ENCODE measurements at places on chromosomes 4 and X.

GRCh38 chr4:106063009-106063408, 167.7 kb downstream of the NPNT start:
- H3K27me3 ChIP-seq: no peaks in the 10 kb centered on the region
- no peak overlapping the region for H3K27ac ChIP-seq
- no peaks in the 10 kb centered on the region for H3K36me3 ChIP-seq
- no peaks in the 10 kb centered on the region for H3K4me1 ChIP-seq
- no peak overlapping the region for H3K4me3 ChIP-seq
- no peak for DNase-seq

- no peak overlapping the region for H3K27ac ChIP-seq
- H3K36me3 ChIP-seq: no peaks in the 10 kb centered on the region
- no peak for DNase-seq
- no peaks in the 10 kb centered on the region for H3K4me1 ChIP-seq
These were observed 206.7 kb downstream of the FRMPD4 start for GRCh38 chrX:12344954-12345353.

- no peak for DNase-seq
- H3K27ac ChIP-seq: peak overlapping the region; percentile 23
- H3K4me3 ChIP-seq: no peak overlapping the region
- peaks cover 31% of the 10 kb centered on the region for H3K36me3 ChIP-seq
These were observed 124.0 kb downstream of the UBE2K start for GRCh38 chr4:39821951-39822350.

DNA sequence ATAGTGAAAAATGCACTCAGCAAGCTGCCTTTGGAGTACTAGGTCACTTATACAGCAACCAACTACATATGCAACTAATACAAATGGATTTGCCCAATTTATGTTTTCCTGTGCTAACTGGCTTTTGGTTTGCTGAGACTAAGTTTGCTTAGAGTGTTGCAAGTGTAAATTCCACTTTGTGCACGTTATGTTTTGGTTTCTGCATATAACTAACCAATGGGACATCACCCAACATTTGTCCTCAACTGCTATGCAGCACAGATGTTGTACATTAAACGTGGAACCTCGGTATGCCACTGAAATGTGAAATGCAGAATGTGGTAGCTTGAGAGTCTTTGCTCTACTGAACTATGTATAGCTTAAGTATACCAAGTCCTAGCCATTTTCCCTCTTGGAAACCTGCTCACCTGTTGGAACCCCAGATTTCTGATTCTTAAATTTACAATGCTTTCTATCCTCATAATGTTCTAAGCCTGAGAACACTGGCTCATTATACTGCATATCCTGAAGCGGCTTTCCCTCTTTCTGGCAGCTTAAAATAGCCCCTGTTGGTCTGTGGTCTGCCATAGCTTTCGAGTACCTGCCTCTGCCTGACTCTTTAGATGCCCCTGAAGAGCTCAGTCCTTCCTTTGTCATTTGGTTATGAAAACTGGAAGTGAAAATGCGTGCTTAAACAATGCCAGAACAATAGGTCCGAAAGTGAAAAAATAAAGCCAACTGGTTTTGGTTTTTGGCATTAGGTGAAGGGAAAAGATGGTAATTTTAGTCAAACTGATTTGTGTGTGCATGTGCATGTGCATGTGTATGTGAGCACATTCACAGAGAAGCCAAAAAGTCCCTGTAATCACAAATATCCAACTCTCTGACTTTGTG, 158.0 kb downstream of the SH2D1A start:
- H3K4me3 ChIP-seq: no peak overlapping the region
- DNase-seq: no peak
- no peak overlapping the region for H3K27ac ChIP-seq

DNA sequence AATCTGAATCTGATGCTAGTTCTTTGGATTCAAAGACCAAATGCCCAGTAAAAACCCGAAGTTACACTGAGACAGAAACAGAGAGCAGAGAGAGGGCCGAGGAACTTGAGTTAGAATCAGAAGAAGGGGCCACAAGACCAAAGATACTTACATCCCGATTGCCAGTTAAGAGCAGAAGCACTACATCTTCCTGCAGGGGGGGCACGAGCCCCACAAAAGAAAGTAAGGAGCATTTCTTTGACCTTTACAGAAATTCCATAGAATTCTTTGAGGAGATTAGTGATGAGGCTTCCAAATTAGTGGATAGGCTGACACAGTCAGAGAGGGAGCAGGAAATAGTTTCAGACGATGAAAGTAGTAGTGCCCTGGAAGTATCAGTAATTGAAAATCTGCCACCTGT, 309.3 kb downstream of the ANK2 start:
- peaks cover 17% of the 10 kb centered on the region for H3K4me1 ChIP-seq
- no peak overlapping the region for H3K27ac ChIP-seq
- H3K4me3 ChIP-seq: no peak overlapping the region
- no peak for DNase-seq
- H3K36me3 ChIP-seq: no peaks in the 10 kb centered on the region
- H3K27me3 ChIP-seq: no peaks in the 10 kb centered on the region

GRCh38 chr4:37827802-37828321, 1.4 kb downstream of the PGM2 start:
- H3K4me3 ChIP-seq: peak overlapping the region; percentile 98
- H3K36me3 ChIP-seq: peaks cover 26% of the 10 kb centered on the region
- H3K27me3 ChIP-seq: no peaks in the 10 kb centered on the region
- H3K27ac ChIP-seq: peak overlapping the region; percentile 86
- DNase-seq: no peak

- peaks cover 50% of the 10 kb centered on the region for H3K4me1 ChIP-seq
- H3K27ac ChIP-seq: no peak overlapping the region
- H3K36me3 ChIP-seq: peaks cover 12% of the 10 kb centered on the region
- H3K27me3 ChIP-seq: no peaks in the 10 kb centered on the region
These were observed 73.8 kb downstream of the FBXW7 start for GRCh38 chr4:152462047-152462446.

GRCh38 chrX:124413244-124413643, 66.9 kb downstream of the SH2D1A start:
- no peaks in the 10 kb centered on the region for H3K36me3 ChIP-seq
- H3K4me3 ChIP-seq: no peak overlapping the region
- no peaks in the 10 kb centered on the region for H3K4me1 ChIP-seq

DNA sequence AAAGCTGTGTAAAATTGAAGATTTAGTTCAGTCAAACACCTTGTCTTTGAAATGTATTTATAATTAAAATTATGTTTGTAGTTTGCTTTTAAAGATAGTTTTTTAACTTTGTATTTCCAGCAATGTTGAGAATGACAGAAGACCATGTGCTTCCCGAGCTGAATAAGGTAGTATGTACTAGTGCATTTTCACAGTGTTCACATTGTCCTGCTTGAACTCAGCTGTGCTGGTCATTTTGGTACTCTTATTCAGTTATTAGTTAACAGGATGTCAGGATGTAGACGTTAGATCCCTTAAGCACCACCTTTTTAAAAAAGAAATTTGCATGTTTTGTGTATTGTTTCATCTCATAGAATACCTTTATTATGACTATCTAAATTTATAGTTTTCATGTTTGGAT, 28.4 kb downstream of the ANAPC4 start:
- no peak for DNase-seq
- no peaks in the 10 kb centered on the region for H3K27me3 ChIP-seq
- peaks cover 90% of the 10 kb centered on the region for H3K36me3 ChIP-seq
- H3K4me3 ChIP-seq: no peak overlapping the region
- no peaks in the 10 kb centered on the region for H3K4me1 ChIP-seq

DNA sequence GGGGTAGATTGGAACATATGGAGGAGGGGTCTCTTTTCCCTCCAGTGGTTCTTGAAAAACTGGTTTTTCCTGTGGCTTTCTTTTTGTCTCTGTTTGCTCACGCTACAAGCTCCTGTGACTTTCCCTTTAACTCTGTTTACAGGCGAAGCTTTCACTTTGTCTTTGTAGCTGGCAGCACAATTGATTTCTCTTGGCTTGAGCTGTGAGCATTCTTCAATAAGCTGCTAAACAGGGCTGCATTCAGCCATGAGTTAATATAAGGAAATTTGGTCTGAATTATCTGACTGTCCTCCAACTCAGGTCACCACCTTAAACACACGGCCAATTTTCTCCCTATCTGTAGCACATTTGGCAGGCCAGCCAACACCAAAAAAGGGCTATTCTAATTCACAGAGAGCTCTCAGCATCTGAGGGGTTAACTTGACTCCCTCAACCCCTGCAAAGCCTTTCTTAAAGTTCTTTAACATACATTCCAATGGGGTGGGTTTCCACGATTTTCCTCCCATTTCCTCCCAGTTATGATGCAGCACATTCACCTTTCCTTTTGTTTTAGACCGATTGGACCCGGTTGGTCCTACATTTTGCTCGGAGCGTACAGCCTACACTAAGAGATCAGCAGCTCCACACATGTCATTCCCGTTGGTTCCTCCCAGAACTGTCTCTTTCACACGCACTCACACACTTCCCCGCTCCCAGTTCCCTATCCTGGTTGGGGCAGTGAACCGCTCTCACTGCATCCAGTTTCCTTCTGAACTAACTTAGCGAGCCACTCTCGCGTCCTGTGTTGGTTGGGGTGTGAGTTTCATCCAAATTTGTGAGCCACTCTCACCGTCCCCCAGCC, 45.4 kb downstream of the UGT2A3 start:
- no peak for DNase-seq
- no peaks in the 10 kb centered on the region for H3K27me3 ChIP-seq
- H3K27ac ChIP-seq: no peak overlapping the region
- no peaks in the 10 kb centered on the region for H3K36me3 ChIP-seq

DNA sequence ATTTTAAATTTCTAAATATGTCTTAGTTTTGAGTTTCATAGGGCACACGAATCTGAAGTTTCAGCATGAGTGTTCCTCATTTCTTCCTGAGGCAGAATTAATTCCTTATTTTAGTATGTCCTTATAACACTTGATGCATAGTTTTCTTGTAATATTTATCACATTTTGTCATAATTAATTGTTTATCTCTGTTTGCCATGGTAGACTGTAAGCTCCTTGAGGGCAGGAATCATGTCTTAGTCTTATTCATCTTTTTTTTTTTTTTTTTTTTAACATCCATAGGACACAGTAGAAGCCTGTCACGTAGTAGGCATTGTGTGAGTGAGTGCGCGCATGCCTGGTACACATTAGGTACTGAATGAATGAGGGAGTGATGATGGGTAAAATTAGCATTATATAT, 131.7 kb downstream of the STAG2 start:
- H3K4me3 ChIP-seq: no peak overlapping the region
- H3K27ac ChIP-seq: no peak overlapping the region
- H3K27me3 ChIP-seq: no peaks in the 10 kb centered on the region
- H3K36me3 ChIP-seq: peaks cover 66% of the 10 kb centered on the region
- no peak for DNase-seq
- H3K4me1 ChIP-seq: peaks cover 2% of the 10 kb centered on the region

GRCh38 chr4:32658019-32658418, 1937.8 kb downstream of the PCDH7 start:
- H3K27me3 ChIP-seq: no peaks in the 10 kb centered on the region
- no peaks in the 10 kb centered on the region for H3K36me3 ChIP-seq
- DNase-seq: no peak
- no peaks in the 10 kb centered on the region for H3K4me1 ChIP-seq
- no peak overlapping the region for H3K4me3 ChIP-seq

DNA sequence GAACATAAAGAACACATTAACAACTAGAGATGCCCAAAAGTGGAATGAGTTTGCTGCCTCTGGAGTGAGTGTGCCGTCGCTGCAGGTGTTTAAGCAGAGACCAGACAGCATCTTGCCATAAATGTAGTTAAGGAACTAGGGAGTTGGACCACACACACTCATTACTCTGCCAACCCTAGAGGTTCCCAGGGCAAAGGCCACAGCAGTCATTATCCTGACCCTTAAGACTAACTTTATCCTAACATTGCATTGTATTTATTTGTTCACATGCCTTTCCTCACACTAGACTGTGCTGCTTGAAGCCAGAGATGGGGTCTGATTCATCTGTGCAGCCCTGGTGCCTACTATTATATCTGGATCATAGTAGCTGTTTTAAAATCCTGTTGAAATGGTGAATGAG, 16.9 kb upstream of the PLA2G12A start:
- H3K27me3 ChIP-seq: no peaks in the 10 kb centered on the region
- H3K4me1 ChIP-seq: no peaks in the 10 kb centered on the region
- H3K4me3 ChIP-seq: no peak overlapping the region

DNA sequence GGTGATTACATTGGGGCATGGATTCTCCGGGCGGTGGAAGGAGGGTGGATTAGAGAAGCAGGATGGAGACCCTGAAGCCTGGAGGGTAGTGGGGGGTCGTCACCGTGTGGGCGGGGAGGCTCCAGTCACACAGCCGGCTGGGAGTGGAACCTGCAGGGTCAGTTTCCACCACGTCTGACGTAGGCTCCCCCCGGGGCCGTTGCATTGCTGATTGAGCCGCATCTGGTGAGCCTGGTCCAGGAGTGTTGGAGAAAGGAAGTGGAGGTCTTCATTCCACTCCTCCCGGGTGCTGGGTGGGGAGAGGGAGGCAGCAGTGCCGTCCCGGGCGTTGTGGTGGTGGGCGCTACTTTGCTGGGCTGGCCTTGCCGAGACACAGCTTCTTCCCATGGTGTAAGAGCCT, 28.1 kb downstream of the TBC1D14 start:
- DNase-seq: no peak
- peak overlapping the region; percentile 15 for H3K4me3 ChIP-seq
- no peaks in the 10 kb centered on the region for H3K27me3 ChIP-seq
- peaks cover 69% of the 10 kb centered on the region for H3K4me1 ChIP-seq
- H3K27ac ChIP-seq: peak overlapping the region; percentile 85
- peaks cover 9% of the 10 kb centered on the region for H3K36me3 ChIP-seq

Measured in effector memory CD8-positive, alpha-beta T cell (primary cell).